ENCODE measurements at places on chromosomes 5 and 9.

- DNase-seq = no peak
Observed at GRCh38 chr9:101026824-101027223, 1.7 kb upstream of the PLPPR1 start.

DNA sequence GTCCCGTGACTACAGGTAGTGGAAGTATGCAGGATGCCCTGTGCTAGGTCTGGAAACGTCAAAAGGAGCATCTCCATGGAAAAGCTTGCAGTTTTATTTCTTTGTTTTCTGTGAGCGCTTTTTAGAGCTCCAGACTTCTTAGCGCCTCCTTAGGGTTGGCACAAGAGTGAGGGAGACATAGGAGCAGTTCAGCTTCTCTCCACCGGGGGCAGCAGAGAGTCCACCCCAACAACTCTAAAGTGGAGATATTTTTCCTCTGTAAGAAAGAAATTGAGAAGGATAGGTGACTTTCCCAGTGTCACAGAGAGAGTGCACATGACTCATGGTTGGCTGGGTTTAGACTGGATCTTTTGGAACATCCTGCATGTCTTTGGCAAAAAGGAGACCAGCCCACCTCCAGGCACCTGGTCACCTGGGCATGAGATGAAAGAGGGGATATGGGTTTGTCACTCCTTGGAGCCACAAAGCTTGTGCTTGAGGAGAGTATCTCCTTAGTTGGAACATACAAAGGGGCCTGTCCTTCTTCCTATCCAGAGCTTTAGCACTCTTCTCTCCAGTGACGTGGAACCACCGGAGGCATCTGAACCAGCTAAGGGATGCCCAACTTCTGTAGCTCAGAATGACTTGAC lies 637.7 kb downstream of the SEMA5A start:
- DNase-seq = no peak

DNA sequence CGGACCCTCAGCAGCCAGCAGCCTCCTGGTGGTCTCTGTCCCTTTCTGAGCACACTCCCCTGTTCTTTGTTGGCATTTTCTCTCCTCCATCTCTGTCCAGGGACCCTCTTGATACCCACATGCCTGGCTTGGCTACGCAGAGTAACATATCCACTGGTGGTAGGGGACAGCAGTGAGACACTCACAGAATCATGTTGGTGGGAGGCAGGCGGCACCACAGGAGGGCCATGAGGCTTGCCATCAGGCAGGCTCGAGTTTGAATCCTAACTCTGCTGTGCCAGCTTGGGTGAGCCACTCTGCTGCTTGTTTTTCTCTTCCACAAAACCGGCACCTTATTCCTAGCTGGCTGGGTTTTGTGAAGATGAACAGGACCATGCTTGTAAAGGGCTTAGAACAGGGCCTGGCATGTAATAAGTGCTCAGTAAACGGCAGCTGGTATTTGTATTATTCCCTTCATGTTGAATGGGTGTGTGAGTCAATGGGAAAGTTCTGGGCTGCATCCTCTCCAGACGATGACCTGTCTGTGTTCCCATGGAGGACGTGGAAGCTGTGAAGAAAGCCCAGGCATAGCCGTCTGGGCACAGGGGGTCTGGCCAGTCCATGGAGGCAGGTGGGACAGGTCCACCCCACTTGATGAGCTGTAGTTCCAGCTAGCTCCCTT lies 2.3 kb downstream of the COL27A1 start:
- DNase-seq = no peak

DNA sequence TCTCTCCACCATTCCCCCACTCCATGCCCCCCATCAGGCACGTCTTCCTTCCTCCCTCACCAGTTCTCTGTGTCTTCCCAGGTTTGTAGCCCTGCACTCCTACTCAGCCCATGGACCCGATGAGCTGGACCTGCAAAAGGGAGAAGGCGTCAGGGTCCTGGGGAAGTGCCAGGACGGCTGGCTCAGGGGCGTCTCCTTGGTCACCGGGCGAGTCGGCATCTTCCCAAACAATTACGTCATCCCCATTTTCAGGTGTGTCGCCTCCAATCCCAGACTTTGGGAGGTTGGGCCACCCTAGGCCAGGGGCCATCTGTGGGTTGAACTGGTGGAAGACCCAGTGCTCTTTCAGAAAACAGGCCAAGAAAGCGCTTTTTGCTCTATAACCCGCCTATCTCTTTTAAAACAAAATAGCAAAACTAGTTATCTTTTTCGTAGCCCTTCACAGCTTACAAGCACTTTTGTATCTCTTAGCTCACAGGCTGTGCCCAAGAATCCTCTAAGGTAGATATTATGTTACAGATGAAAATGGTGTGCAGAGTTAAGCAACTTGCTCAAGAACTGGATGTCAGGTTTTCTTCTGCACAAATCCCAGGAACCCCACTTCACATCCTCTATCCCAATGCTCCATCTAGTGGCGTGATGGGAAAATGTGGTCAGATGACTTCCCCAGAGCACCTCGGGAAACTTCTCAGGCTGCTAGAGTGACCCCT lies 56.2 kb downstream of the PLAC8L1 start:
- DNase-seq = no peak

- no peak for DNase-seq
Observed at GRCh38 chr5:169567079-169567478, 16.5 kb upstream of the SPDL1 start.

GRCh38 chr5:75197745-75198144 lies 38.9 kb downstream of the ANKRD31 start:
- no peak for DNase-seq

GRCh38 chr9:113350937-113351336 lies 1.6 kb downstream of the BSPRY start:
- no peak for DNase-seq

GRCh38 chr5:43386960-43387362 lies 25.2 kb downstream of the CCL28 start:
- no peak for DNase-seq

GRCh38 chr9:134273647-134274046 lies 52.6 kb upstream of the RXRA start:
- no peak for DNase-seq

- DNase-seq = no peak
Observed at GRCh38 chr5:1161108-1161832, 40.1 kb upstream of the SLC6A19 start.

- no peak for DNase-seq
Observed at GRCh38 chr9:19922476-19923118, 133.8 kb upstream of the SLC24A2 start.

- DNase-seq = no peak
Observed at GRCh38 chr9:77763566-77763965, 115.4 kb upstream of the GNA14 start.

- DNase-seq = no peak
Observed at GRCh38 chr9:119956111-119956510, 586.9 kb upstream of the BRINP1 start.

- DNase-seq = no peak
Observed at GRCh38 chr5:150642991-150643710, 2.7 kb downstream of the SYNPO start.

- DNase-seq = no peak
Observed at GRCh38 chr5:139105621-139106071, 92.5 kb downstream of the SIL1 start.

DNA sequence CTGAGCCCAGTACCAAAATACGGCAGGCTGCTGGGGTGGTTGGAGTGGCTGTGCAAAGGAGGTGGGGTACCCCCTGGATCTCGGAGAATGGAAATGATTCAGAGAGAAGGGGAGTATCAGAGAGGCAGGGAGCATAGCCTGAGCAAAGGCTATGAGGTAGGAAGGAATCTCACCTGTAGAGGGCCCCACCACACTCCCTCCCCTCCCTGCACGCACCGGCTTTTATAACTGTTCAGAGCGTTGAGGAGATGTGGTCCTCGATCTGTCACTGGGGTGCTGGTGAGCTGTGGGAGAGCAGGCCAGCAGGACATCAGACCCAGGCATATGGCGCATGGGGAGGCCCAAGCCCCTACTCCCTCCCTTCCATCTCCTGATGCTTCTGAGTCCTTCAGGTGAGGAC lies 13.2 kb downstream of the PHF19 start:
- no peak for DNase-seq

DNA sequence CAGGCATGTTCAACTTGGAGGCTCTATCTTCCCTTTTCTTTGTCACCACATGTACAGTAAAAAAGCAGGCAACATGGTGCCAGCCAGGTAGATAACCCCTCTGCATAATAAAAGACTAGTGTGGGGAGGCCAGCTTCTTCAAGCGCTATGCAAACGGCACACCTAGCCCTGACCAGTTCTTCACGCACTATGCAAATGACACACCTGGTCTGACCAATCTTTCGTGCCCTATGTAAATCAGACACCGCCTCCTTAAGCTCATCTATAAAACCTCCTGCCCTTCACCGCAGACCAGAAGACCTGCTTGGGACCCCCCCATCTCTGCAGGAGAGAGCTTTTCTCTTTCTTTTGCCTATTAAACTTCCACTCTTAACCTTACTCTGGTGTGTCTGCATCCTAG lies 28.1 kb upstream of the UGCG start:
- no peak for DNase-seq

DNA sequence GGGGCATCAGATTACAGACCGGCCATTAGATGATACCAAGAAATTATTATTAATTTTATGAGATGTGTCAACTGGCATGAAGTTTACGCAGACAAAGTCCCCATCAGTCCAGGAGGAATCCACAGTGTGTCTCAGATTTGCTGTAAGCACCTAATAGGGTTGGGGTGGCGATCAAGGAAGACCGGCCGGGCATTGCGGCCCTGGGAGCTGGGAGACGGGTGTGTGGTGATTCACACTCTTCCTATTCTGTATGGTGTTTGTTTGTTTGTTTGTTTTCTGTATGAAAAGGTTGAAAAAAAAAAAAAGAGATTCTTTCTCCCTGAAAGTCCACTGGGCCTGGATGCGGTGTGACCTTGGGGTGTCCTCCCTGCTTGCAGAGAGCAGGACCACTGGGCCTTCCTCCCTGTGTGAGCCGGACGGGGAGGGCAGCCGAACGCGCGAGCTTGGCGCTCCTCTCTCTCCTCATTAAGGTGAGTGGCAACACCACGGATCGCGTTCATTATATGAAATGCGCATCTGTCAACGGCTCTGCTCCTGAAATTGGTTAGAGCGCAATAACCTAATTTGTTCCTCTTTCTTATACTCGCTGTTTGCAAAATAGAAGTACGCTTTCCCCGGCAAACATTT lies 15.1 kb downstream of the RASGEF1C start:
- DNase-seq = no peak

DNA sequence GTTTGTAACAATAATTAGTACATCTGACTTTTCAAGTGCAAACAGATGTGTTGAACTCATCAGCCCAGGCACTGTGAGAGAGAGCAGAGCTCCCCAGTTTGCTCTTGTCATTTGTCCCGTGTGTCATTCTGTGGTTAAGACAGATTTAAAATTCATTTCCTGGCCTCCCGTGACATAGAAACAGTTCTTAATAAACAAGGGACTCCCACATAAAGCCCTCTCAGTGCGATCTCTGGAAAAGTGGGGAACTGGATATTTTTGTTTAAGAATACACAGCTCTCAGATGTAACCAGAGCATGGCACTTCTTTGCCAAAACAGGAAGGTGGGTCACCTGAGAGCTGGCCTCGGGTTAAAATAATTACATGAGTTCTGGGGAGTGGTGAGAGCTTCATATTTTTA lies 58.6 kb downstream of the PRKACG start:
- peak; percentile 7 for DNase-seq

GRCh38 chr9:121684381-121685145 lies 33.1 kb downstream of the DAB2IP start:
- no peak for DNase-seq

DNA sequence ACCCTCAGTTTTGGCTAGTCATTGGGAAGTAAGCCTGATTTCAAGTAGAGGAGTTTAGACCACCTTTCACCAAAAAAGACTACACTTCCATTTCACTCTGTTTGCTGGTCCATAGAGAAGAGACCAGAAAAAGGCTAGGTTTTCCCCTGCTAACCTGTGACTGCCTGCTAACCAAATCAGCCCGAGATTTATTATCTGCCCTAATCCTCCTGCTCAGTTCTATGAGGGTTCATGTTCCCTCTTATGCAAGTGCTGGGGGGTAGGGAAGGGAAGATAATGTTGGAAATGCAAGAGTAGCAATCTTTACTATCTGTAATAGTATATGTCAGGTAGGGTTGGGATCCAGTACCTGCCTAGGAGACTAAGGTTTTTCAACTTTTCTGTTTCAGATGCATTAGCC lies 51.6 kb upstream of the CCNG1 start:
- DNase-seq = no peak

- no peak for DNase-seq
Observed at GRCh38 chr9:33868440-33868973, 51.5 kb downstream of the UBE2R2 start.

DNA sequence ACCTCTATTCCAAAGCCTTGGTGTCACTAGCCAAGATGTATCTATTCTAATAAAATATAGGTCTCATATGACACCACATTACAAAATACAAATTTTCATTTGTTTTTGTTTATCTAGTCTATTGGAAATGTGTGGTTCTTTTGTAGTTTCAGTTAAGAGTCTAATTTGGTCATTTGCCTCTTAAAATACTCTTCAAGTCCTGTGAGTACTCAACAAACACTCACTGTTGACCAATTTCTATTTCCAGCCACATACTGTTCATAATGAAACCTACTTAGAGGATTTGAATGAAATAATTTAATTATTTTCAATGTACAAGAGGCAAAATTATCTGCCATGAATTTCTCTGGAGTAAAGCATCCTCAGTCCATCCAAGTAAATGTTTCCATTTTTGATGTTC lies 40.6 kb downstream of the SLC1A3 start:
- DNase-seq = no peak

DNA sequence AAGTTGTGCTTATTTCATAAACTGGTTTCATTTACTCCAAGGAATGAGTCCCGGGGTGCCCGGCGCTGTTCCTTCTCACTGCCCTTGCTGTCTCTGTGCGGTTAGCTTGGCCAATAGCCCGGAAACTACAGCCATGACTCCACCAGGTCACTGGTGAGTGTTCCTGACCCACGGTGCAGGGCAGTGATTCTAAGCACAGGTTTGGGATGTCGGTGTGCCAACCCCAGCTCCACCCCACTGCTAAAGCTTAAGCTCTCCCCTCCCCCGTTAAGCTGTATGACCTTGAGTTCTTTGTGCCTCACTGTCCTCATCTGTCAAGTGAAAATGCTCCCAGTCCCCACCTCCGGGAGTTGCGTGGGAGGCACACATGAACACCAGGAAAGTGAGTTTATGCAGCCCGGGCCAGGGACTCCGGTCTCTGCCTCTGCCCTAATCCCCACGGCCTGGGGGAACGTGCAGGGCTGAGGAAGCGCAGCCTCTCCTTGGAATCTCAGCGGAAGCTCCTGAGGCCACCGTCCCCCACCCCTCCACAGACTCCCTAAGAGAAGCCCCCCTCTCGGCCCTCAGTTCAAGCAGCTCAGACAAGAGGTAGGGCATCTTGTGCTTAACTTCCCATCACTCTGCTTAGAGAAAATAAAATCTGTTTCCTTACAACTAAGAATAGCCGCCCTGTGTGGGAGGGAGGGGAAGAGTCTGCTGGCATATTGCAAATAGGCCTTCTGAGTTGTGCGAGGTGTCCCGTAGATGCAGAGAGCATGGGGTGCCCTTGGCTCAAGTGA lies 92.0 kb upstream of the RAI14 start:
- DNase-seq = no peak

DNA sequence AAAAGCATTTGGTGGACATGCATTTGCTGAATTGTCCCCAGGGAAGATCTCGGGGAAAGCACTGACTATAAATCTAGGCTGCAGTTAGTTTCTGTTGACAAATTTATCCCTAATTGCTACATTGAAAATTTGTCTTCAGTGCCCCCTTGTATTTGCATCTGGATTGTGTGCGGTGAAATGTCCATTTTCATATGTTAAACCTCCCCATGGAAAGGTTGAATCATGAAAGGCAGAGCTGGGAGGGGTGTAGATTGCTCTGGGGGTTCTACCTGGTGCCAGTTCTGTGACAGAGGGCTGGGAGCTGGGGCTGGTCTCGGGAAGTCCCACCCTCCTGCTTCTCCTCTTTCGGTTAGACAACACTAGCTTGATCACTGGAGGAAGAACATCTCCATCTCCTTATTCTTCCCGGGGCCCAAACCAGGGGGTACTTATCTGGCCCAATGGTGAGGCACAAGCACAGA lies 101.9 kb downstream of the GADD45G start:
- DNase-seq = no peak
